ENCODE measurements at places on chromosomes 6 and 20. TPM values are rescaled to one million over a fixed set of nuclear protein-coding genes. Genes with fewer than 3 reads are reported as not detected.

The CRYBG1 gene
- total RNA-seq, result 21.9 TPM

The TFAP2D gene
- not detected for total RNA-seq

The C4A gene
- 165 TPM for total RNA-seq

The TAP2 gene
- total RNA-seq, result 9.8 TPM

The COL19A1 gene
- total RNA-seq, result not detected

The DUSP15 gene
- total RNA-seq, result 0.93 TPM

The TMEM14A gene
- total RNA-seq, result 73.7 TPM

The PGC gene
- 225 TPM for total RNA-seq

The ZSCAN9 gene
- total RNA-seq, result 17.8 TPM

The SIRPA gene
- 17.6 TPM for total RNA-seq

The PRR18 gene
- total RNA-seq, result 0.04 TPM

The RIPPLY2 gene
- not detected for total RNA-seq

The NMBR gene
- not detected for total RNA-seq

The ADAM33 gene
- not detected for total RNA-seq

The TPD52L1 gene
- 0.67 TPM for total RNA-seq

The SLC22A2 gene
- total RNA-seq, result not detected

The RFX6 gene
- total RNA-seq, result not detected

The LGSN gene
- total RNA-seq, result 0.53 TPM

The CYP39A1 gene
- total RNA-seq, result not detected

The CITED2 gene
- total RNA-seq, result 16.8 TPM

The ZC3H12D gene
- 2.7 TPM for total RNA-seq

The HLA-DPA1 gene
- not detected for total RNA-seq

The GMPR gene
- not detected for total RNA-seq

The RXRB gene
- 26.7 TPM for total RNA-seq

The CGAS gene
- total RNA-seq, result not detected
